T-cell (primary cell): ENCODE measurements at places on chromosomes 16 and 17.
A peak's percentile ranks its signal among the peaks of the same experiment; 100 is the strongest.

DNA sequence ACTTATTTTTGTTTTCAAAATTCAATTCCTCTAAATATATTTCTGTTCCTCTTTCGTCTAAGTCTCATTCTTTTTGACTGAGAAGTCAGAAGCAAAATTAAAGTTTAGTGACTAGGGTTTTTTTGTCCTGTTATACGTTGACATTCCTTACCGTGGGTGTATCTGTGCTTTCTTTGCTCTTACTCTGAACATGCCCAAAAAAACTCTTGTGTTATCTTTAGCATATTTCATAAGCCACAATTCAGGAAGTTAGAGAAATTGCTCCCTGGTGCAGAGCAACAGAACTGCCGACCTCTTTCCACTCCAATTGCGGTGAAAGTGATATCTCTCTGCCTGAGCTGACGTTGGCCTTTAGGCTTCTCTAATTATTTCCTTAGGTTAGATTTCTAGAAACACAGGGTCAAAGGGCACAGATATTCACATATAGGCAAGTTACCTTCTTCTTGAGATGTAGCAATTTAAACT is 65.7 kb downstream of the CENPV start:
- no peak for DNase-seq

GRCh38 chr17:75845058-75845711 is 981 bp upstream of the UNC13D start:
- peak; percentile 51 for DNase-seq

DNA sequence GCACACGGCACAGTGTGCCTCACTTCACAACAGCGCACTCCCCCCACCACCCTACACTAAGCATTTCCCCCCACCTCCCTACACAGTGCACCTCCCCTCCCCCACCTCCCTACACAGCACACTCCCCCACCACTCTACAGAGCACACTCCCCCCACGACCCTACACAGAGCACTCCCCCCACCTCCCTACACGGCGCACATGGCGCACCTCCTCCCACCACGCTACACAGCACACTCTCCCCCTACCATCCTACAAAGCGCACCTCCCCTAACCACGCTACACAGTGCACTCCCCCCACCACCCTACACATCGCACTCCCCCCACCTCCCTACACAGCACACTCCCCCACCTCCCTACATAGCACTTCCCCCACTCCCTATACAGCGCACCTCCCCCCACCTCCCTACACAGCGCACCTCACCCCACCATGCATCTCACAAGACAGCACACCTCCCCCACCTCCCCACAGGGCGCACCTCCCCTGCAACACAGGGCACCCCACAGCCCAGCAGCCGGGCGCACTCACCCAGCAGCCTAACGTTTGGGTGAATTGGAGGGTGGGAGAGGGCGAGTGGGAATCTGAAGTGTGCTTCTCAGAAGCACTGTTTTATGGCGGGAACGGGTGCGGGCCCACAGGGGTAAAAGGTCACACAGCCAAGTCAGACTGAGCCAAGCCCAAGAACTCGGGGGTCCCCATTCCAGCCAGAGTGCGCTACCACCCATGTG is 10.3 kb downstream of the KNOP1 start:
- no peak for DNase-seq

GRCh38 chr16:81524382-81524781 is 79.8 kb downstream of the CMIP start:
- peak; percentile 59 for DNase-seq

- DNase-seq = no peak
Observed at GRCh38 chr16:22692916-22693637, 120.9 kb upstream of the HS3ST2 start.

DNA sequence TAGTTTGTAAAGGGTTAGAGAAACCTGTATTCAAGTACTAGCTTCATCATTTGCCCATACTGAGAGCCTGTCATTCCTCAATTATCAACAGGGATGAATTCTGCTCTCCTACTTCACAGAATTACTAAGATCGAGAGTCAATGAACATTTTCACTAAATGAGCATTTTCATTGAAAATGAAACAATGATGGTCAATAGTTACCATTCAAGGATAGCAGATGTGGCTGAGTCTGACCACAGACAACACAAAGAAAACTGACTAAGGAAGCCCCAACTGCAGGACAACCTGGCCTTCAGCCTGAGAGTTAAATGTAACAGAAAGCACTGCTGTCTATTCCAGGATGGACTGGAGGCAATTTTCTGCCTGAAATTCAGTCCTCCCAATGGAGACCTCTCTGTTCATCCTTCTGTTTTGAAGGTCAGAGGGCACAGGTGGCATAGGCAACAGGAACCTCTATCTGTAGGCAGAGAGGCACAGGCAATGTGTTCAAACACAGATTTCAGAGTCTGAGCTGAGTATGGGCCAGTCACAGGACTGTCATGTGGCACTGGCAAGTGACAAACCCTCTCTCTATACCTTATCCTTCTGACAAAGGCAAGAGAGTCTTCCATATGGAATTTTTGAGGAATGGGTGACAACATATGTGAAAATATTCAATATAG is 19.5 kb downstream of the TRAF4 start:
- DNase-seq = no peak

GRCh38 chr17:81563861-81564586 is 11.9 kb upstream of the FAAP100 start:
- DNase-seq = no peak

- DNase-seq = no peak
Observed at GRCh38 chr17:633133-633532, 81.5 kb downstream of the VPS53 start.

DNA sequence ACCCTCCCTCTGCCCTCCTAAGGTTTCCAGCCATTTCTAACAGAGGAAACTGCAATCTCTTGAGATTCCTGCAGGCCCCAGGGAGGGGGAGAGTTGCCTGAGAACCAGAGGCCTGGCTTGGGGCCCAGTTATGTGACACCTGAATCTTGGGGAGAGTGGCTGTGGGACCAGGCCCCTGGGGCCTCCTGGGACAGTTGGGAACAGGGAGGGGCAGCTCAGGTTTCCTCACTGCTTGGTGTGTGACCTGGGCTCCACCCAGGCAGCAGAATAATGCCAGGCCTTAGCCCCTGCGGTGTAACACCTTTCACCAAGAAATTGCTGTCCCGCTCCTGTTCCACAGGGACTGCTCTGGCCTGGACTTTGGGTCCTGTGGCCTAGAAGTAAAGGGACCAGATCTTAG is 44.3 kb upstream of the CRHR1 start:
- DNase-seq = no peak

GRCh38 chr17:49217651-49218413 is 7.3 kb downstream of the ABI3 start:
- peak; percentile 79 for DNase-seq

GRCh38 chr16:20333120-20333519 is 5.8 kb upstream of the GP2 start:
- DNase-seq = no peak

GRCh38 chr16:23128056-23128455 is 21.2 kb downstream of the USP31 start:
- no peak for DNase-seq

GRCh38 chr17:81349397-81350319 is 45.6 kb upstream of the BAHCC1 start:
- no peak for DNase-seq

- DNase-seq = peak; percentile 44
Observed at GRCh38 chr17:7912927-7913524, 3.1 kb downstream of the RNF227 start.

DNA sequence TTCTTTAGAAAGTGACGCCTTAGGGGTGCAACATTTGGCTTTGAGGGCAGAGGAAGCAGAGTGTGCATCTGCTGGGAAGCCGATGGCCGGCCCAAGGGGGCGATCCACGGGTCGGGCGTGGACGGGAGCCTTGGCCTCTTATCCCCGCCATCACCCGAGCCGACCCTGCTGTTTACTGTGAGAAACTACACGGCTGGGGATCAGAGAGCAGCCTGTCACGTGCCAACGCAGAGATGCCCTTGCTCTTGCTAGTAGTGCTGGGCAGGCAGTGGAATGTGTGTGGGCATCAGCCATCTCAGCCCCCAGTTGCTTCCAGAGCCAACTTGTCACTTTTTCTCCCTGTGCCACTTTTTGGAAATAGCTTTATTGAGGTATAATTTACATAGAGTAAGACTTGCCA is 26.7 kb upstream of the ITGB4 start:
- no peak for DNase-seq

GRCh38 chr17:18995220-18995619 is 9.3 kb downstream of the FAM83G start:
- no peak for DNase-seq

DNA sequence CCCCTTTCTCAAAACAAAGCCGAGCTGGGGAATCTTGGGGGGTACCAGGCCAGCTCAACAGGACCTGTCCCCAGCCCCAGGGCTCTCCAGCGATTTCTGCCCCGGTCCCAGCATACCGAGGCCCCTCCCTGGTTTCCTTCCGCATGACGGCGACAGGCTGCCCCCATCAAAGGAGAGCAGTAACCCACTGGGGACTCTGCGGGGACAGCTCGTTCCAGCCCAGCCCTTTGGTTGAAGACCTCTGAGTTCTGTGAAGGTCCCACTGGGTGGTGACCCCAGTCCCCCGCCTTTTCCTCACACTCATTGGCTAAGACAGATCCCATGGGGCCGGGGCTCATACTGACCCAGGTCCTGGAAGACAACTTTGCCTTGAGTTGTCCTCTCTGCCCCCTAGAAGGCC is 4.1 kb downstream of the SMTNL2 start:
- DNase-seq = no peak

GRCh38 chr16:56005958-56006357 is 130.8 kb upstream of the CES5A start:
- no peak for DNase-seq

GRCh38 chr17:13562271-13562800 is 39.4 kb downstream of the HS3ST3A1 start:
- no peak for DNase-seq

DNA sequence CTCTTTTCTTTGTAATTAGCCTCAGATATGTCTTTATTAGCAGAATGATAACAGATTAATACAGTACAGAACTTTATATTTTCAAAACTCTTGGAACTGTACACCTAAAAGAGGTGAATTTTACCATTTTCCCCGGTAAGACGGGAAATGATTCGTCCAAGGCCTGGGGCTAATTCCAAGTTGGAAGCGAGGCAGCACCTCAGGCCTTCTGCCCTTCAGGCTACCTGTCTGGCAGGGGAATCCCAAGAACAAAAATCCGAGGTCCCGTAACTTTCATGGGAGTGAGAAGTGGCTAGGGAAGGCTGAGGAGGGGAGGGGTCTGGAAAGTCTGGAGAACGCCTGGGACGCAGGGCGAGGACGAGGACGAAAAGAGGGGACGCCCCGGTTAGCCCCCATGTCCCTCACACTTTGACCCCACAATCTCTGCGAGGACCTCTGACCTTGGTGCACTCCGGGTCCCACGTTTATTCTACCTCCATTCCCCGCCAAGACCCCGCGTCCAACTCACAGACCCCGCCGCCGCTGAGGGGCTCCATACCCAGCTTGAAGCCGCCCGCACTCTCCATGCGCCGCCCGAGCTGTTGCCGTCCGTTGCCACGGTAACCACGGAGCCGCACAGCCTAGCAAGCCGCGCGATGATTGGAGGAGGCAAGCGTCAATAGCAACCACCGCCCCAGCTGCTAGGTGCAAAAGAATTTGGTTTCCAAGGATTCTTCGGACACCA is at the start of gene HYDIN:
Gene HYDIN (minus strand): TSS at position 601 of the 724 bp plus-strand sequence. CDS start 43,827 bp downstream, outside the sequence.
- no peak for DNase-seq

GRCh38 chr17:51365090-51365489 is 104.7 kb downstream of the UTP18 start:
- no peak for DNase-seq

DNA sequence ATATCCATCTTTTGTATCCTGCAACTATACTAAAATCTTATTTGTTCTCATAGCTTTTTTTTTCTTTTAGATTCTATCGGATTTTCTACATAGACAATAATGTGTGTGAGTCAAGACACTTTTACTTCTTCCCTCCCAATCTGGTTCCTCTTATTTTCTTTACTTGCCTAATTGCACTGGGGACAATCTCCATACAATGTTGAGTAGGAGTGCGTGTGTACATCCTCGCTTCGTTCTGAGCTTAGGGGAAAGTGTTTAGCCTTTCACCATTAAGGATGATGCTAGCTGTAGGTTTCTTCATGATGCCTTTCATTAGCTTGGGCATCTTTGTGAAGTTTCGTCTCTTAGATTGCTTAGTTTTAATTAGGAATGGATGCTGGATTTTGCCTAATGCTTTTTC is 2.9 kb downstream of the SPATA32 start:
- DNase-seq = no peak

DNA sequence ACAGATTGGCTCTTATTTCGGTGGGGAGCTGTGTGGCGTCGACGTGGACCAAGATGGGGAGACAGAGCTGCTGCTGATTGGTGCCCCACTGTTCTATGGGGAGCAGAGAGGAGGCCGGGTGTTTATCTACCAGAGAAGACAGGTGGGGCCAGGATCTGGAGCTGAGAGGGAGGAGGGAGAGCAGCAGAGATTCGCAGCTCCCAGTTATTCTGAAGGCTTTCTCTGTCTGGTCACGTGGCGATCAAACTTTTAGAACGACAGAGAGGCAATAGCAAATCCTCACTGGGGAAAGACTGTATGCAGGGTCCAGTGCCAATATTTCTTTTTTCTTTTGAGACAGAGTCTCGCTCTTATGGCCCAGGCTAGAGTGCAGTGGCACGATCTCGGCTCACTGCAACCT is 22.2 kb downstream of the ITGAL start:
- DNase-seq = no peak

DNA sequence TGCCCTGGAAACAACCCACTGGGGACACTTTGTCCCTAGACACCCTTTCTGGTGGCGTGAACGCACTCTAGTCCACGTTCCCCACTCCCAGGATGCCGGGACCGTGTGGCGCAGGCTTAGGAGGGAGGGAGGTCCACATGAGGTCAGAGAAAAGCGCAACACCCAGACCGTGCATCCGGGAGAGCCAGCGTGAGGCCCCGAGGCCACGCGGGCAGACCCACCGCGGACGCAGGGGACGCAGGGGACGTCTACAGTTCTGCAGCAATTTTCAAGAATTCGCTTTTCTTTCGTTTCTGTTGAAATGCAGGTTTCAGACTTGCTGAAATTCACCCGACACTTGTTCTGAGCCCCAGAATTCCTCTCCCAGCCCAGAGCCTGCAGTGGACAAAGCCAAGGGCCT is 4.7 kb downstream of the RFNG start:
- DNase-seq = no peak

DNA sequence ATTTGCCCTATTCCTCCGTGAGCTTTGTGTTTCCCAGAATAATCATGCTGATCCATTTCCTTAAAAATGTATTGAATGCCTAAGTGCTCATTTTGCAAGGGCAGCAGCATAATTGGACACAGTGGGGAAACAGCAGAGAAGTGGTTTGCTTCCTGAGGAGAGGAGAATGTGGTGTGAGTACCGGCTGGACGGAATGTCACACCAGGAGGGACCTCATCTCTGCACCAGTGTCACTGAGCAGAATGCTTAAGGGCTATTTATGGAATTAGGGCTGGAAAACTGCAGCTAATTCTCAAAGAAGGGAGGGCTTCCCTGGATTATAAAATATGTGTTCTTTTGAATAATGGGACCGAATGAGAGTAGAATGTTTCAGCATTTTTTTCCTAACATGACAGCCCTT is 1100.6 kb upstream of the RBFOX1 start:
- DNase-seq = no peak

DNA sequence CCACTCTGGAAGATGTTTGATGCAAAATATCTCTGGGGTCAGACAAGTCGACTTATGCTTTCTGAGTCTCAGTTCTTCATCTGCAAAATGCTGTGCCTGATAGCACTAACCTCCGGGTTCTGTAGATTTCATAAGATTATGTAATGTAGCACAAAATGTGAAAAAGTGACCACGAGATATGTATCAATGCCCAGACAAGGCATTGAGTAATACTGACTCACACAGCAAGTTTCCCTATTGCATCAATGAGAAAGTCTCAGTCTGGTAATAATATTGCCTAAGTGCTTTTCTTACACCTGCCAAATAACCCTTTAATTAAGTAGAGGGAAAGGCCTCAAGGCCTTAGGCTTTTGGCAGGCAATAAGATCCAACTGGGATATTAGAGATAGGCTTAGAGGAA is 41.4 kb upstream of the MMP2 start:
- DNase-seq = no peak
